Kidney (tissue), 22 donors: ENCODE measurements at places on chromosomes 7 and 10. TPM values are rescaled to one million over a fixed set of nuclear protein-coding genes. Genes with fewer than 3 reads are reported as not detected.

DNA sequence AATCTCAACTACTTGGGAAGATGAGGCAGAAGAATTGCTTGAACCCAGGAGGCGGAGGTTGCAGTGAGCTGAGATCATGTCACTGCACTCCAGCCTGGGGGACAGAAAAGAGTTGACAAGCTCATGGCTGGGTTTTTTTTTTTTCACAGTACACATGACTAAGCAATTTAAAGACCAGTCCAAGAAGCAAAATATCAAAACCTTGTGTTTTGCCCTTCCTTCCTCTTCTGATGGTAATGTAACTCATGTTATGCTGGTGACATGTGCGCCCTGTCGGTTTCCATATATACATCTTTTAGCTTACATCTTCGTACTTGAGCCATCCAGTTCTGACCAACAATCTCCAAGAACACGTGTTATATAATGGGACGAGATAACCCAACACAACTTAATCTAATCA, 237.7 kb upstream of the PLXDC2 start:
- no peak overlapping the region for H3K27ac ChIP-seq
- no peaks in the 10 kb centered on the region for H3K36me3 ChIP-seq
- no peak for DNase-seq

DNA sequence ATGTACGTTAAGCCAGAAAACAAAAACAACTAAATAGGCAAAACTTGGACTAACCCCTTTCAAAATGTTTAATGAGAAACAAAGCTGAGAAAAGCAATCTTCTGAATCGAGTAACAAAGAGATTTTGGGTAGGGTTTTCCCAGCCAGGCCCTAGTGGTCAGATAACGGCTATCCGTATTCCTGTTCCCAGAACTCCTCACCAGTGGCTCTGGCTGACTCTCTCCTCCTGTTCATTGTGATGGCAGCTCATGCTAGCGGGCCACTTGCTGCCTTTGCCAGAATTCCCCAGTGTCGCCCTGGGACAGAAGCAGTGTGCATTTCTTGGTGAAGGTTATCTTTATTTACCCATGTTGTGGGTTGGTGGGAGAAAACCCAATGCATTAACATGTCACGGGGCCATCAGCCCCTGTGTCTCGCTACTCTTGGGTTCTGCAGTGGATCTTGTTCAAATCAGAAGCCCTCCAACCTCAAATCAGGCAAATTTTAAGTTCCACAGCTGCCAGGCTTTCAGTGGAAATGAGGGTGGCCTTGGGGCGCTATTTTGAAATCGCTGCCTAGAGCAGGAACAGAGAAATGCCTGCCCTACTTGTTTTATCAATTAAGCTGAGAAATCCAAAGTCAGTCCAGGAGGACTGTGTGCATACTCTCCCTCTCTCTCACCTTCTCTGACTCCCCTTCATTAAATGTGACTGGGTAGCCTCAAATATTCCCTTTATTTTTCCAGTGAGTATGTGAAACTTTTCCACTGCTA, 164.5 kb upstream of the NPVF start:
- H3K4me1 ChIP-seq: peaks cover 2% of the 10 kb centered on the region
- H3K36me3 ChIP-seq: no peaks in the 10 kb centered on the region
- H3K27ac ChIP-seq: no peak overlapping the region

GRCh38 chr10:110947061-110947595, 27.7 kb downstream of the SHOC2 start:
- DNase-seq: no peak
- H3K4me3 ChIP-seq: no peak overlapping the region
- no peaks in the 10 kb centered on the region for H3K36me3 ChIP-seq
- H3K27me3 ChIP-seq: no peaks in the 10 kb centered on the region

DNA sequence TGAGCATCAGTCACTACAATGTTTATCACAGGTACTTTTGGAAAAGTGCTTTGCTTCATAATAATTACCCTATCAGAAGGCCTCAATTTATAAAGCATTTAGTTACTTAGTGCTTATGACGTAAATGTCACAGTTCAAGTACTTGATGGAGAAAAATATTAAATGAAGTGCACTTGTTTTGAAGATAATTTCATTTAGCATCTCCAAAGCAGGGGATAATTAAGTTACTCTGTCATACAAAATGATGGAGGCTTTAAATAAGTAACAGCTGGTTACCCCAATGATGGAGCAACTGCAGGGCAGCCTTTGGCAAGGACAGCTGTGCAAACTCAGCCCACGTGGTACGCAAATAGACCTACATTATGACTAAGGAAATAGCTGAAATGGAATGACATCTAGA, 768.8 kb downstream of the GRM8 start:
- no peak overlapping the region for H3K27ac ChIP-seq
- no peaks in the 10 kb centered on the region for H3K27me3 ChIP-seq
- no peaks in the 10 kb centered on the region for H3K4me1 ChIP-seq

DNA sequence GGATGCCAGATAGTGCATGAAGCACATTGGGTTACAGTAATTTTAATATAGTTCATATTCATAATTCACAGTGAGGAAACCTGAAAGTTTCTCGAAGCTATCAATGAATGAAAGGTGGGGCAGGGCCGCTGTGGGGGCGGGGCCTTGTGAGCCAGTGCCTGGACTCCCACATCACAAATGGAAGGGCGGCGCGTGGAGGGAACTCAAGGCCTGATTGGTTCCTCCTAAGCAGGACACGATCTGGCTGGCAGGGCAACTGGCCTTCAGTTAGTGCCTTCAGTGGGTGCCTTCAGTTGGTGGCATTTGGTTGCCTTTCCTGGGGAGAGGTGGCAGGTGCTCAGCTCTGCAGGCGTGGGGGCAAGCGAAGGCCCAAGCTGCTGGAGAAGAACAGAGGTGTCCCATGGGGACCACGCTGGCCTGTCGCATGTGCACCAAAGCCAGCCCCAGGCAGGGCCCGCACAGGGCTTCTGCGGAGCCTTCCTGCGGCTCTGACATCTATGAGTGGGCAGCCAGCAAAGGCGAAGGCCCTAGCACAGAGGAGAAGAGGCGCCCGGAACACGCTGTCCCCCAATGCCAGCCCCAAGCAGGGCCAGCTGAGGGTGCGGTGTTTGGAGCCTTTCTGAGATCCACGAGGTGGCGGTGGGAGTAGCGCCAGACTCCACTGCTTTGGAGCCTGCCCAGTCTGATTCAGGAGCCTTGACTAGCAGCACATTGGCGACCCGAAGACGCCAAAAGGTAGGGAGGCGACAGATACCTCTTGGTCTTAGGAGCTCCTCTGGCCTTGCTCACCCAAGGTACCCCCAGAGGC, 118.0 kb upstream of the PDSS1 start:
- no peak overlapping the region for H3K27ac ChIP-seq
- DNase-seq: no peak
- H3K4me3 ChIP-seq: no peak overlapping the region
- H3K4me1 ChIP-seq: no peaks in the 10 kb centered on the region
- H3K36me3 ChIP-seq: no peaks in the 10 kb centered on the region

DNA sequence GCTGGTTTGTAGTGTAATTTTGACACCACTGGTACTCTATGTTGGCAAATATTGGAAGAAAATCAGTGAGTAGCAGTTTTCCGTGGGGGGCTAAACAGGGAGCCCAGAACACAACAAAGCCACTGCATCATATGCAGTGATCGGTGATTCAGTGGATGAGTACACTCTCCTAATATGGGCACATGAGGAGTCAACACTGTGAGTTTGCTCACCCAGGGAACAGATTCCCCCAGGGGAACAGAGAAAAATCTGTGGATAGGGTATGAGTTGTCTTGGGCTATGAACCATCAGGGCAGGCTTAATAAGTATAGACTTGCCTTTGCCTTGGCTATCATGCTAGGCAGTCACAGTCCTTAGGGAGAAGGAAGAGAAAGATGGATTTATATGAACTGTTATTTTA, 227.7 kb upstream of the SEMA3E start:
- H3K27ac ChIP-seq: no peak overlapping the region
- H3K4me1 ChIP-seq: no peaks in the 10 kb centered on the region
- no peaks in the 10 kb centered on the region for H3K27me3 ChIP-seq

DNA sequence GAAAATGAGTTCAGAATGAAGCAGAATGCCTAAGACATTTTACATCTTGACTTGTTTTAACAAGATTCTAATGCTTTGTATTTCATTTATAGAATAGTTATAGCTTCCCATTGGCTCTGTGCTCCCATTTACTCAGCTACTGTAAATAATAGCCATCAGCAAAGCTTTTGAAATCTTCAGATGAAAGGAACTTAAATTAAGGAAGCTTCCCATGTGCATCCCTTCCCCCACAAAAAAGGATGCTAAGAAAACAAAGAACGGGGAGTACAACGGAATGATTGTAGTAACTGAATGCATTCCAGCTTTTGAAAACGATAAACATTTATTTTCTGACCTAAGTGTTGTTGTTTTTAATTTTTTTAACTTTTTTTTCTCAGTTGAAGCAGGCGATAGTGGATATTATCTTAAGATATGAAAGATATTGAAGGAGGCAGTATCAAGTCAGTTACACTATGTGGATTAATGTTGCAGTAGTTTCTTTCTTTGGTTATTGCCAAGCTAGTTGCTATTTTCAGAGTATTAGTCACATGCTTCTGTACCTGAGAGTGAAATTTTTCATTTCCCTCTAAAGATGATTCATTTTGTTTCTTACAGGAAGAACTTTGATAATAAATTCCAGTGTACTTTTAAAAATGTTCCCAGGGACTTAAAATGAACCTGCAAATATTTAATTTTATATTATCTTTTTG, 129.2 kb downstream of the KCND2 start:
- no peak overlapping the region for H3K27ac ChIP-seq
- H3K27me3 ChIP-seq: no peaks in the 10 kb centered on the region
- H3K36me3 ChIP-seq: no peaks in the 10 kb centered on the region

DNA sequence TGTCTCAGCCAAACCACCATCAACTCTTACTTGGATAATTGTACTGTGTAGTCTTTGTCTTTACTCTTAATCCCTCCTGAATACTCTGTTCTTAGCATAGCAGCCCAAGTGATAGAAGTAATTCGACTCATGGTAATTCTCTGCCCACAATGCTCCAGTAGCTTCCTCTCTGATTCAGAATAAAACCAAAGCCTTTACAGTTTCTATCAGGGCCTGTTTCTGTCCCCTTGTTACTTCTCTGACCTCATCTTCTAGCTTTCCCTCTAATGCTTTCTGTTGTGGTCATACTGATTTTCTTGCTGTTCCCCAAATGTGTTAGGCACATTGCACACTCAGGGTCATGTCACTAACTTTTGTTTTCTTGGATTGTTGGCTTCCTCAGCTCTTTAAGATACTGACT, 8.0 kb downstream of the ZNF518A start:
- no peaks in the 10 kb centered on the region for H3K4me1 ChIP-seq
- no peak for DNase-seq
- no peaks in the 10 kb centered on the region for H3K27me3 ChIP-seq
- no peak overlapping the region for H3K27ac ChIP-seq
- peaks cover 12% of the 10 kb centered on the region for H3K36me3 ChIP-seq

Gene ZNF777
- 8.2 TPM for polyA plus RNA-seq
